ENCODE measurements at places on chromosomes 1 and 21. TPM values are rescaled to one million over a fixed set of nuclear protein-coding genes. Genes with fewer than 3 reads are reported as not detected.
A peak's percentile ranks its signal among the peaks of the same experiment; 100 is the strongest.

SLC44A5 gene
- polyA plus RNA-seq, result 6.1 TPM

RCAN1 gene
- 17.3 TPM for polyA plus RNA-seq

LY9 gene
- polyA plus RNA-seq, result 0.29 TPM

ATAD3C gene
- polyA plus RNA-seq, result 0.88 TPM

NAXE gene
- 52.5 TPM for polyA plus RNA-seq

MRAP gene
- 0.48 TPM for polyA plus RNA-seq

AP4B1 gene
- 51.5 TPM for polyA plus RNA-seq

GRCh38 chr1:56820755-56821461 lies 1.7 kb upstream of the FYB2 start:
- H3K4me1 ChIP-seq, result no peaks in the 10 kb centered on the region
- H3K27me3 ChIP-seq, result no peaks in the 10 kb centered on the region
- H3K27ac ChIP-seq, result no peak overlapping the region
- H3K4me3 ChIP-seq, result no peak overlapping the region
- peak; percentile 73 for DNase-seq
- no peaks in the 10 kb centered on the region for H3K36me3 ChIP-seq

DNA sequence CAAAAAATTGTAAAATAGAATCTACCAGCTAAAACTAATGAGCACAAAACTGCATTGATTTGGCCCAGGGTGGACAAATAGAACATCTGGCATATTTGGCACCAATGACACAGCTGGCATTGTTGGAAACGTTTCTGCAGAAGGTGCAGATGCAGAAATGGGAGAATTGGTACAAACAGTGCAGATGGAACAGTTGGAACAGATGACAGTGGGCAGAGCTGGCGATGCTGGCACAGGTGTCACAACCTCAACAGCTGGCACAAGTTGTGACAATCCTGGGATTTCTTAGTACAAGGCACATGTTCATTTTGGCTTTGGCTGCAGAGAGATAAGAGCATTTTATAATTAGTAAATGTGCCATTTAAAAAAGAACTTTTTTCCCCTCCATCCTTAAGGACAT lies 91.1 kb upstream of the ZBTB18 start:
- peaks cover 7% of the 10 kb centered on the region for H3K27me3 ChIP-seq
- H3K4me3 ChIP-seq, result no peak overlapping the region
- DNase-seq, result no peak
- H3K4me1 ChIP-seq, result no peaks in the 10 kb centered on the region
- no peak overlapping the region for H3K27ac ChIP-seq
- H3K36me3 ChIP-seq, result no peaks in the 10 kb centered on the region

- H3K27ac ChIP-seq, result no peak overlapping the region
- no peaks in the 10 kb centered on the region for H3K36me3 ChIP-seq
- peaks cover 2% of the 10 kb centered on the region for H3K4me1 ChIP-seq
- H3K4me3 ChIP-seq, result no peak overlapping the region
These were observed 74.1 kb upstream of the DYNLT5 start for GRCh38 chr1:66678146-66678545.

- H3K27ac ChIP-seq, result no peak overlapping the region
- H3K27me3 ChIP-seq, result no peaks in the 10 kb centered on the region
- H3K4me3 ChIP-seq, result no peak overlapping the region
- H3K36me3 ChIP-seq, result peaks cover 7% of the 10 kb centered on the region
- no peak for DNase-seq
These were observed 76.6 kb downstream of the TMEM200B start for GRCh38 chr1:29047142-29047541.

DNA sequence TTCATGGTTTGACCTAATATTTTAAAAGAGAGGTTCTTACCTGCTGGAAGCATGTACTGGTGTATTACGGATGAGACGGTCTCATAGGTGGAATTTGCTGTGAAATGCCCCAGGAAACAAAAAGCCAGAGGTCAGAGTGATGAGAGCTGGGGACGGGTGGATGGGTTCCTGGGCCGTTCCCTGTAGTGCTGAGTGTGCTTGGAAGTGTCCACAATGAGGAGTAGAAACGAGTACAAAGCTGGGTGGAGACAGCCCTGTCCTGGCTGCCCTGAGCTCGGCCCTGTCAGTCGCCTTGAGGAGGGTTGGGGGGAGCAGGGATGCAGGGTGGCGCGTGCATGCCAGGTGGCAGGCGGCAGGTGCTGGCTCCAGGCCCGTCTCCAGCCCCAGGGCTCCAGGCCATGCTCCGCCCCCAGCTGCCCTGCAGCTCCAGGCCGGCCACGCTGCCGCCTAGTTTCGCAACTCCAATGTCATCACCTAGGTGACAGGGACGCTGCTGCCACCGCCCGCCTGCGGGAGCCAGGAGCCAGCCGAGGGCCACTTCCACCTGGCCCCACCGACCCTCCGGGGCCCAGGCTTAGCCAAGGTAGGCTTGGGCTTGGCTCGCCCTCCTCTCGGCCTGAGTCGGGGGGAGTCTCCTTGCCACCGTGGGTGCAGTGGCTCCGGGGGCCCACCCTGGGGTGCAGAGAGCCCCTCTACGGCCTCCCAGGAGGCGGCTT lies 16.4 kb downstream of the TP73 start:
- peaks cover 6% of the 10 kb centered on the region for H3K4me1 ChIP-seq
- peak; percentile 42 for DNase-seq
- no peak overlapping the region for H3K27ac ChIP-seq
- no peak overlapping the region for H3K4me3 ChIP-seq
- no peaks in the 10 kb centered on the region for H3K36me3 ChIP-seq

- peaks cover 39% of the 10 kb centered on the region for H3K4me1 ChIP-seq
- H3K4me3 ChIP-seq, result peak overlapping the region; percentile 99
- H3K27me3 ChIP-seq, result no peaks in the 10 kb centered on the region
- DNase-seq, result no peak
- peak overlapping the region; percentile 99 for H3K27ac ChIP-seq
- peaks cover 6% of the 10 kb centered on the region for H3K36me3 ChIP-seq
These were observed 463 bp upstream of the PRRC2C start for GRCh38 chr1:171484760-171485374.

DNA sequence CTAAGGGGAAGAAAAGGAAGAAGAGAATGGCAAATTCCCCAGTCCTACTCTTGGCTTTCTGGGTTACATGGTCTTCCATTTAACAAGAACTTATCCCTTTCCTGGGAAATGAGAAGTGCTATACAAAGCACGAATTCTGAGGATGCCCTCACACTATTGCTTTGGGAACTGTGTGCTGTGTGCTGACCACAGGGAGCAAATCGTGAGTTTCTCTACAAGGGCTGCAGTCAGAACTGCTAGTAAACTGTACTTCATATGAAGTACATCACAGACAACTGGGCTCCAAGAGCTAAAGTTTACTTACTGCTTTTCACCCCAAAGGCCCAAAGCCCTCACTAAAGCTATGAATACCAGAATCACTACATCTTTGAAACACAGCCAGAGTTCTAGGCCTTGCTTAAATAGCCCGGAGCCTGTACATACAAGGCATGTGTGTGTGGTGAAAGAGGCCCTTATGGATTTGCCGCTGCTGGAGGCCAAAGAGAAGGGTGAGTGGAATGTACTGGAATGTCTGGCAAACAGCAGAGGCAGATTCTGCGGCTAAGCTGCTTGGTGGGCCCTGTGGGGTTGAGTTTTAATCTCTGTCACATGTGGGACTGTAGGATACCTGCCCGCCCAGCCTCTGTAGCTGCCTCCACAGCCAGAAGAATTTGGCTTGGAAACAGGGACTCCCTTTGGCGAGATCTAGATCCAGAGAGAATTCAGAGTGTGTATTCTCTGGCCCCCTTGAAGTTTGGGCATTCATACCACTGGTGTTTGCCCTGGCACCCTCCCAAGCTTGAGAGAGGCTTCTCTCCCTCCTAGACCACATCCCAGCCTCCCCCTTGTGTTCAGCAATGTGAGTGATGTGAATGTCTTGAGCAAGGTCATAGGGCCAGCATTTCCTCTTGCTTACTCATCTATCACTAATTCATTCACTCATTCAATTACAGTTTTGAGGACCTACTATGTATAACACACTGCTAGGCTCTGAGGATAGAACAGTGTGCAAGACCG lies 21.9 kb upstream of the TRIM67 start:
- H3K4me3 ChIP-seq, result no peak overlapping the region
- no peaks in the 10 kb centered on the region for H3K36me3 ChIP-seq
- H3K27ac ChIP-seq, result no peak overlapping the region
- DNase-seq, result no peak

DNA sequence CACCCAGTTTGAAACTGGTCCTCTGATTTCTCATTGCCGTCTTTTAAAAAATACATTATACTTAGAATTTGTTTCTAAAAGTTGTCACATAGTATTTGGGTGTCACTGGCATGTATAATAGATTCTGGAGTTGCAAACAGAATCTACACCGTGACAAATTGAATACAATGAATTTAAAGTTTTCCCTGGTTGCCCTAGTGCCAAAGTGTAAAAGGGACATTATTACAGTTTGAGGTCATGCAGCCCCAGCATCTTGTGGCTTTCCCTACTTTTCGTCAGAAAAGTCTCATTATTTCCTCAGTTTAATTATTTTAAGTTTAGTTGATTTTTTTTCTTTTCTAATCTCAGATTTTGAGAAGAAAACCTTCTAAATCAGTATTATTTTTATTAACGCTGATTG lies 155.9 kb downstream of the DISP1 start:
- no peak for DNase-seq
- no peaks in the 10 kb centered on the region for H3K27me3 ChIP-seq
- no peaks in the 10 kb centered on the region for H3K36me3 ChIP-seq
- H3K27ac ChIP-seq, result no peak overlapping the region
- H3K4me1 ChIP-seq, result peaks cover 4% of the 10 kb centered on the region

GRCh38 chr1:177802304-177802703 lies 167.6 kb downstream of the SEC16B start:
- DNase-seq, result no peak
- no peak overlapping the region for H3K4me3 ChIP-seq
- H3K36me3 ChIP-seq, result no peaks in the 10 kb centered on the region
- no peak overlapping the region for H3K27ac ChIP-seq
- no peaks in the 10 kb centered on the region for H3K27me3 ChIP-seq

DNA sequence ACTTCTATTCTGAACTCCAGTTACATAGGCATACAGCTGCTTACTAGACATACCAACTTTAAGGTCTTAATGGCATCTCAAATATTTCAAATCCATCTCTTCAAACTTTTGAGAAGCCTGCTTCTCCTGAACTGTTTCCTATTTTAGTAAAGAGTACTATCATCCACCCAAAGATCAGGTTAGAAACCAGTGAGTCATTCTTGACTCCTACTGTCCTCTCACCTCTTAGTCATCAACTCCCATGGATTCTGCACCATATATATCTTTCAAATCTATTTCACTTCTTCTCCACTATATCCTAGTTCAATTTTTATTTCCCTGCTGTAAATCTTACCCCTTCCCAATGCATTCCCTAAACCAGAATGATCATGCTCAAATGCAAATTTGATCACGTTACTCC lies 18.1 kb upstream of the BEND5 start:
- H3K27ac ChIP-seq, result no peak overlapping the region
- H3K27me3 ChIP-seq, result no peaks in the 10 kb centered on the region
- H3K36me3 ChIP-seq, result no peaks in the 10 kb centered on the region
- no peak for DNase-seq
- H3K4me3 ChIP-seq, result no peak overlapping the region

DNA sequence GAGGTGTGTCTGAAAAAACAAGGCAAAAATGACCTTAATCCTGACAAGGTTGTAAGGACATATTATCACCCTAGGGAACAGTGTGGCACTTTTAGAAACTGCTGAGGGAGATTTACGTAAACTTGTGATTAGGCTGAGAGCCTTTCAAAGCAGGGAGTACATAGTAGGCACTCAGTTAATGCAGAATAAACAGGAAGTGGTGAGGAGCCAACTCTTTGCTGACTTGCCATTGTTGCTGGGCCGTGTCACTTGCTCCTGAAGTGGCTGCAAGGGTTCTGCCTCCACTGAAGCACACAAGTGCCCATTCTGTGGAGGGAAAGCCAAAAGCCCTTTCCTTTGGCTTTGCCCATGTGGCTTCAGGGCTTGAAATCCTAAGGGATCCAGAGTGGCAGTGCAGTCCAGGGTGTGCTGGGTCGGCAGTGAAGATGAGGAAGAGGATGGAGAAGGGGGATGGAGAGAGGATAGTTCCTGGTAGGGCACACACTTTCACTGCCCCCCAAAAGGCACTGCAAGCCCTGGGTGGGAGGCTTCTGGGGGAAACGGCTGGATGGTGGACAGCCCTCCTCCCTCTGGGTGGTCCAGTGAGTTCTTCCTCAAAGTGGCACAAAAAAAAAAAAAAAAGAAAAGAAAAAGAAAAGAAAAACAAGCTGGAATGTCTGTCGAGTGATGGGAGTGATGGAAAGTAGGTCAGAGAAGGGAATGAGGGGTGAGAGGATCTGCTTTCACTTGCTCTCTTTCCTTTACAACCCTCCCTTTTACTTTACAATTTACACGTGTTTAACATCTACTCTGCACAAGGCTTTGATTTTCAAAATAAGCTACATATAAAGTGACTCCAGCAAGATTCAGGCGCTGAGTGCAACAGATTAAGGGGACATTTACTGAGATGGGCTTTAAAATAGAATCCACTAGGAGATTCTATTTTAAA lies 13.7 kb upstream of the RHEX start:
- H3K4me1 ChIP-seq, result peaks cover 8% of the 10 kb centered on the region
- no peak overlapping the region for H3K4me3 ChIP-seq
- H3K27ac ChIP-seq, result no peak overlapping the region
- no peaks in the 10 kb centered on the region for H3K36me3 ChIP-seq
- no peak for DNase-seq

DNA sequence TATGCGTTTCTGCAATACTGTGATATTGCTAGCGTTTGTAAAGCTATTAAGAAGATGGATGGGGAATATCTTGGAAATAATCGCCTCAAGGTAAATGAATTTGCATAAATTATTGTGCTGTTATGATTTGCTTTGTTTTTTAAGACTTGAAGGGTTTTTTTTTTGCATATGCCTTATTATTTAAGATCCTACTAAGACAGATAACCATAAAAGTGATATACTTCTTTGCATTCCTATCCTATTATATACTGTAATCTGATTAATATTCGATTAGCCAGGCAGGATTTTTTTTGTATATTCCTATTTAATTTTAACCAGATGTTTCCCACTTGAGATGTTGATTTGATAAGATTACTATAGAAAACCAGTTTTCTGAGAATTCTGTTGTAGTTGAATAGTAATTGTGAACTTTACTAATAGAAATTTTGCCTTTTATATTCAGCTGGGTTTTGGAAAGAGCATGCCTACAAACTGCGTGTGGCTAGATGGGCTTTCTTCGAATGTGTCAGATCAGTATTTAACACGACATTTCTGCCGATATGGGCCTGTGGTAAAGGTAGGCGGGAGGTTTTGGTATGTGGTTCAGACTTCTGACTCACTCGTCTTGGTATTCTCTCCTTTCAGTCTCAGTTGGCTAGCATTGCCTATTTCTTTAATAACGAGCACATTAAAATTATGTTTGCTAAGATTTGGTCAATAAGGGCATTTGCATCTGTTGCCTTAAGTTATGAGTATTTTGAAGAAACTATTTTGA lies 56.8 kb downstream of the ZBTB17 start:
- H3K4me3 ChIP-seq, result no peak overlapping the region
- DNase-seq, result no peak
- H3K36me3 ChIP-seq, result peaks cover 78% of the 10 kb centered on the region
- H3K4me1 ChIP-seq, result no peaks in the 10 kb centered on the region
- H3K27ac ChIP-seq, result no peak overlapping the region
